ENCODE measurements at places on chromosomes 3 and 15.

- no peak for DNase-seq
These were observed 30.1 kb downstream of the SH3GL3 start for GRCh38 chr15:83477172-83477807.

DNA sequence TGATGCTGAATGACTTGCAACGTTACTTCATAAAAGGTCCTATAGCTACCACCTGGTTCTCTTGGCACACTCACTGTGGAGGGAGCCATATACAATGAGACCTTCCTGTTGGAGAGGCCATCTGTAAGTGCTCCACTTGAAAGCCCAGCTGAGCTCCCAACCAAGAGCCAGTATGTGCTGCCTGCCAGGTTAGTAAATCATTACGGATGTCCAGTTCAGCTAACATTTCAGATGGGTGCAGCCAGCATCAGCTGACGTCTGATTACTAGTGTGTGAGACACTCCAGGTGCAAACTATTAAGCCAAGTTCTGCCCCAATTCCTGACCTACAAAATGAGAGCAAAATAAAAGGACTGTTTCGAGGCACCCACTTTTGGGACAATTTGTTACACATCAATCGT lies 274.4 kb upstream of the ROBO2 start:
- DNase-seq, result no peak

- no peak for DNase-seq
These were observed 15.9 kb downstream of the HPS3 start for GRCh38 chr3:149145356-149145755.

GRCh38 chr3:142945023-142945422 lies 18.5 kb downstream of the PAQR9 start:
- no peak for DNase-seq

DNA sequence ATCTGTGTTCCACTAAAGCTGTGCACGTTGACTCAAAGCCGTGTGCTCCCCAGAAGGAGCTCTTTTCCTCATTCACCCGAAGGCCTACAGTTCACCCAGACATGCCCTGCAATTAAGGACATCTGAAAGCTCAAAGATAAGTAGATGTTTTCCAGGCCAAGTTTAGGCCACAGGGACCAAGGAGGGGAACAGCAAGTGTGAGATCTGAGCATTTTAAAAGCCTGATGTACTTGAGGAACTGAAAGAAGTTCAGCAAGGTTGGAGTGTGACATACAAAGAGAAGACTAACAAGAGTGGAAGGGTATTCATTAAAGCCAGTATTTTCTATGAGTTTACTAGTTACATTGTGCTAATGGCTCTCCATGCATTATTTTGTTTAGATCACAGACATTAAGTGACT lies 68.0 kb downstream of the CASR start:
- no peak for DNase-seq

DNA sequence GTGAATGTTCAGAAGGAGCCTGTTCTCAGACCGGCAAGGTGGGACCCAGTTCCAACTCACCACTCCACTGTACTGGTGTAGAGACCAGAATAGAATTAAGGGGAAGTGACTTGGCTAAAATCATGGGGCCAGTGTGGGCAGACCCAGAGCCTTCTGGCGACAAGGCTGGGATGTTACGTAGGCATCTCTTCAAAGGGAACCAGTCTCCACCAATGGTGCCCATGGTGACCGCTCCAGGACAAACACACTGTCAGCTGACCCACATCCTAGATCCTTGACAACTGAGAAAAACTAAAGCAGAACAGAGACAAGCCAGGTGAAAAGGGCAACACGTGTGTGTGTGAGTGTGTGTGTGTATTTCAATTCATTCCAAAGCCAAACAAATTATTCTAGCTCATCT lies 321.7 kb upstream of the FRG2C start:
- no peak for DNase-seq

- no peak for DNase-seq
These were observed 31.3 kb upstream of the ST3GAL6 start for GRCh38 chr3:98731720-98732285.
